Testis (tissue), 5 donors: ENCODE measurements at places on chromosomes 3 and 15.
A peak's percentile ranks its signal among the peaks of the same experiment; 100 is the strongest.

DNA sequence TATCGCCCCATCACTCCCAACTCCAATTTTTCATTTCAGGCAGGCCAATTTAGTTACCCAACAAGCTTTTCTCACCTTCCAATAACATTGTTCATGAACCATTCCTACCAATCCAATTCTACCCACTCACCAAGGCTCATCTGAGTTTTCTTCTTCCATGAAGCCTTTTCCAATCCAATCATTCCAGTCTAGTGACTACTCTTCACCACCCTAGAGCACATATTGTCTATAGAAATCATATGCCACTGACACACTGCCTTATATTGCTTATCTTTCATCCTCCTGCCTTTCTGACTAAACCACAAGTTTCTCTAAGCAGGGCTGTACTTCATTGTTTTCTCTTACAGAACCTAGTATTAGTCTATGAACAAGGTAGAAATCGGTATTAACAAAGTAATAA lies 11.4 kb downstream of the CCDC14 start:
- DNase-seq = no peak

DNA sequence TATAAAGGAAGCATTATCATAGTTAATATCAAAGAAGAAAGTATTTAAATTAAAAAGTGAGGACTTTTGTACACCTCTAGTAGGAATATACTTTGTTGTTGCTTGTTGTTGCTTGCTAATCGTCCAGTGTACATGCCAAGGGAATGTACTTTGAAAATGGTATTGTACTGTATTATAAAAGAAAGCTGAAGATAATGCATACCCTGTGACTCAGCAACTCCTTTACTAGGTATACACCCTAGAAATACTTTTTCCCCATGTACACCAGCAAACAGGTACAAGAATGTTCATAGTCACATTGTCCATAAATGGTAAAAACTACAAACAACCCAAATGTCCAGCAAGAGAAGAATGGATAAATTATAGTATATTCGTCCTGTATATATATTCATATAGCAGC lies 12.0 kb downstream of the TTBK2 start:
- DNase-seq = no peak

GRCh38 chr3:73107676-73108187 lies 46.3 kb downstream of the EBLN2 start:
- DNase-seq = no peak

GRCh38 chr3:50112462-50112861 lies 23.7 kb downstream of the RBM5 start:
- DNase-seq = no peak

DNA sequence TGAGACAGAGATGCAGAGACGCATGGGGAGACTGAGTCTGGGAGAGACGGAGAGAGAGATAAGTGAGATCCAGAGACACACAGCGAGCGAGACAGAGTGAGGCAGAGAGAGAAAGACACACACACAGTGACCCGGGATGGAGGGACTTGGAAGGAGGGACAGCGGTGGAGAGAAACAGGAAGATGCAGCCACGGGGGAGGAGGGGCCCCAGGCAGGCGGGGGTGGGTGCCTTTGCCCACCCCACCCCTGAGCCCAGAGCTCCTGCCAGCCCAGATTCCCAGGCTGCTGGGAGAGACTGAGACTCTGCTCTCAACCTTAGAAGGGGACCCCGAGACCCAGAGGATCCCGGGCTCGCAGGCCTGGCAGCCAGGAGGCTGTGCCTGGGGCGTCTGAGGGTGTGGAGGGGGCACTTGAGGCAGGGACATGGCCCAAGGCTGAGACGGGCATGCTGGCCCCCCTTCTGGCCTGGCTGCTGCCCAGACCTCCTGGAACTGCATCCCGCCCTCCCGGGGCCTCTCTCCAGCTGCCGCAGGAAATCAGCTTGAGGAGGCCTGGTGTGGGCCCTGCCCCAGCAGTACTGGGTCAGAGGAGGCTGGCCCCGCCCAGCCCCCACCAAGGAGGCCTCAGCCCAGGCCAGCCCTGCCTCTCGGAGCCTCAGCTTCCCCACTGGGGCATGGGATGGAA lies 18.1 kb downstream of the H1-8 start:
- DNase-seq = peak; percentile 74

GRCh38 chr15:73369154-73369694 lies 466 bp upstream of the HCN4 start:
- no peak for DNase-seq

GRCh38 chr3:31203960-31204795 lies 309.7 kb upstream of the GADL1 start:
- no peak for DNase-seq

GRCh38 chr15:92656089-92656488 lies 514 bp upstream of the FAM174B start:
- no peak for DNase-seq

GRCh38 chr3:12574131-12574530 lies 17.2 kb downstream of the MKRN2 start:
- no peak for DNase-seq

DNA sequence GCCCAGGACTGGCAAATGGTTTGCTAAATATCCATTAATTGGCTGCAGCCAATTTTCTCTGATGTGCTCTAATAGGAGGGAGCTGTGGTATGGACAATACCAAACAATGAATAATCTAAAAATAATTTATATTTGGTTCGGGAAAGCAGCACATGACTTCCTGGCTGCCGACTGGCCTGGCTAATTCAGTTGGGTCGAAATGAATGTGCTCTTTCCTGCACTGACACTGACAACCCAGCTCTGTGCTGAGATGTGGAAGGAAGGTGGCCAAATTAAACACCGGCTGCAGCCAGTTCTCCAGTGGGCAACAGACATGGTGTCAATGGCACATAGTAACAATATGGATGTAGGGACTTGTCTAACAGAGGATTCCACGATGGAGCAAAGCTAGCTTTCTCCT lies 21.1 kb upstream of the COLQ start:
- DNase-seq = no peak

- DNase-seq = peak; percentile 97
These were observed 18.8 kb upstream of the IQSEC1 start for GRCh38 chr3:13091898-13092611.

GRCh38 chr15:99320374-99321215 lies 69.3 kb downstream of the LRRC28 start:
- no peak for DNase-seq

DNA sequence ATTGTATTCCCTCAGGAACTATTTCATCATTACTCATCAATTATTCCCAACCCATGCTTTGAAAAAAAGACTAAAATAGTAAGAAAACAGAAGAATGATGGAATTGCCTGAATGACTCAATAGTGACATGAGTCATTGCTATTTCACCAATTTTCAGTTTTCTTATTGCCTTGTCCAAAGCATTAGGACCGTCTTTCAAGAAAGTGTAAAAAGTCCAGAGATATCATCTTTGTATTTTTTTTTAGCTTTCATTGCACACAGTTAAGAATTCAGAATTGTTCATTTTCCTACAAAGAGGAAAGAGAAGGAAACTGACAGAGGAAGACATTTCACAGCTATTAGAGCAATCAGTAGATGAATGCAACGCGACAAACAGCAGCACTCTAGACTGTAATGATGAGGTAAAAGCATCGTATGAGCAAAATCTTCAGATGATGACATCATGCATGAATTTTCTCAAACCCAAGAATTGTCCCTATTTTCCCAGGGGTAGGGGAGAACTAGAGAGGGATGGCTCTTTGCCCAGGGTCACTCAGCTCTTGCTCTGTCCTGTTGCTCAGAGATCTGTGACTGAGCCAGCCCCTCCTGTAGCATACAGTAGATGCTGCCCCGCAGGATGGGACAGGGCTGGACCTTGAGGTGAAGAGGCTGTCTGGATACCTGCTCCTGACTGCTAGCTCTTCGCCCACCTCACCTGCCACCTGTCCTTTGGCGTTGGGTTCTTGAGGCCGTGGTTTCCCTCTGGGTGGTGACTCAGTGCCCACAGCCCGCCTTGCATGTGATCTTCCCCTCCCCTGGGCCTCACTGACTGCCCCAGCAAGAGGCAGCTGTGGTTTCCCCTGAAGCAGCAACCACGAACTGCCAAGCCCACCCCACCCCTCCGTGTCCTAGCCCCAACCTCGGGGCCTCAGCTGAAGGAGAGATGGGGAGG lies 84.8 kb downstream of the PPCDC start:
- DNase-seq = no peak

- DNase-seq = peak; percentile 54
These were observed 316.8 kb upstream of the ATP10A start for GRCh38 chr15:26179906-26180305.

DNA sequence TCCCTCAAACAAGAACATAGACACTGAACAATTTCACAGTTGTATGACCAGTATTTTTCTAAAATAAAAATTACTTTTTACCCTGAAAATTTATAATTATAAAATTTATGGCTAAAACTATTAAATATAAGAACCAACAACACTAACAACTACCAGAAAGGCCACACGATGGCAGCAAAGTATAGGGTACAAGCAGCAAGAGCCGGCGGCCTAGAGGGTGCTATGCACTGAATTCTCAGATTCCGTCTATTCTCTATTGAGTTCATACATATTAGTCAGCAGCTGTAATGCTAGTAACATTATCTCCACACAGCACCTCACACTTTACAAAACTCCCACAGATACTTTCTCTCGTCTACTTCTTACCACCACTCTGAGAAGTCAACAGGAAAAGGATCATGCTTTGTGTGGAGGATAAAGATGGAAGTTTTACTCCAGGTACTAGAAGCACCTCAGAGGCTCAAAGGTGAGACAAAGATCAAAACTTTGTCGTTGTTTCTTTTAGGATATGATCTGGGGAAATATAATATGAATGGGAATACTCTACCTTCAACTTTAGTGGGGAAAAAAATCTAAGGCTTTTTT lies 160.5 kb downstream of the FGF12 start:
- peak; percentile 92 for DNase-seq

GRCh38 chr3:88133711-88134263 lies 16.0 kb upstream of the C3orf38 start:
- no peak for DNase-seq

DNA sequence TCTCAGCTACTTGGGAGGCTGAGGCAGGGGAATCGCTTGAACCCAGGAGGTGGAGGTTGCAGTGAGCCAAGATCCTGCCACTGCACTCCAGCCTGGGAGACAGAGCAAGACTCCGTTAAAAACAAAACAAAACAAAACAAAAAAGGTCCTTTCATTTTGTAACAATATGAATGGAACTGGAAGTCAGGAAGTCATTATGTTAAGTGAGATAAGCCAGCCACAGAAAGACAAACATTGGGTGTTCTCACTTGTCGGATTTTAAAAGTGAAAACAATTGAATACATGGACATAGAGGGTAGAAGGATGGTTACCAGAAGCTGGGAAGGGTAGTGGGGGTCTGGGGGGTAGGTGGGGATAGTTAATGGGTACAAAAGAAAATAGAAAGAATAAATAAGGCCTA lies 12.5 kb upstream of the B3GALNT1 start:
- DNase-seq = no peak

DNA sequence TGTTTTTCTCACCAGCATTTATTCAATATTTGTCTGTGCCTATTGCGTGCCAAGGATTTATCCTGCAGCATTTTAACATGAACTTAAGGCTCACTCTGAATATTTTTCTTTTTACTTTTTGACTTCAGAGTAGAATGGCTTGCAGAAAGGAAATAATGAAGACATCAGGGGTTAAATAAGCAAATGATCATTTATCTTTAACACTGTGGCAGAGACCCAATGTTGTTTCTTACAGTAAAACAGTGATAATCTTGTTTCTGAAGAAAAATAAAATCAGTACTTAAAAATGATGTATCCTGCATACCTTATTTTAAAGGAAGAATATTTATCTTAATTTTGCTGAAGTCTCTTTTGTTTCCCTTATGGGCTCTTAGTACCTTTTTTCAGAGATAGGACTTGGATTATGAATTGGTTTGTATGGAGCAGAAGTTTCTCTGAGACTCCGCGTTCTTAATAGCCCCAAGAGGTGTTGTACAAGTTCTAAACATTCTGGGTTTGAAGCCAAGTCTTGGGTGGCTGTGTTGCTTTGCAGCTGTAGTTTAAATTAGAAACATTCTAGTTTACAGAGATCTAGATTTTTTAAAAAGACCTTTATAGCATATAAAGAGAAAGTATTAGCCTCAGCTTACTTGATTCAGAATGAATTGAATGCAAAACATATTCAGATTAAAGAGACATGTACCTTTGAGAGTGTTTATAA lies 40.5 kb downstream of the COL6A6 start:
- DNase-seq = peak; percentile 21

DNA sequence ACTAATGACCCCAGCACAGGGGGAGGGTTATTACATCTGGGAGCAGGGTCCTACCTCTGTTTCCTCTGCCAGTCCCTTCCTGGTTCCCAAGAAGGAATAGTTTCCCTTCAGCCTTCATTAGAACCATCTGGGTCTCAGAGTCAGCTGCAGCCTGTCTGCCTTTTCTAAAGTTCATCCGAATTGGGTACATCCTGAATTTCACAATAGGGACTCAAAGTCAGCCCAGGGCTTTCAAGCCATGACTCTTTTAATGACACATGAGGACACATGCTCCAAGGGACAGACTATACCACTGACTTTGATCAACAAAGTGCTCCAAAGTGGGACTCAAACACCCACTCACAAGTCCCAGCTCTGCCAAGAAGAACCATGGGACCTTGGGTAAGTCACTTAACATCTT lies 12.7 kb upstream of the CRABP1 start:
- no peak for DNase-seq

GRCh38 chr15:39890621-39891020 lies 29.4 kb downstream of the GPR176 start:
- DNase-seq = no peak

DNA sequence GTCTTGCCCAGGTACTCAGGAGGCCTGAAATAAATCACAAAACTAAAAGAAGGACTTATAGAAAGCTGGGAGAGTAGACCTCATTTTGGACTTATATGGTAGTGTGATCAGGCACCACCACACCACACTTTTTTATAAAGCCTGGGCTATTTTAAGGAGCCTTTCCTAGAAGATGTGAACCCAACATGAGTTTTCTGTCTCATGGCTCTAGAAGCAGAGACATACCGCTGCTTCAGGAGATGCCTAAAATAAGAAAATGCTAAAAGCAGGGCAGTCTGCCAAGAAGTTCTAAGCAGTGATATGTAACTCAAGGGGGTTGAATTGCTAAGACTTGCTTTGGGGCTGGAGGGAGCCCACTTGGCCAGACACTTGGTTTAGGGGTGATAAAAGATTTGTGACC lies 49.6 kb downstream of the SUMF1 start:
- DNase-seq = no peak

GRCh38 chr3:159273608-159274007 lies 471.8 kb downstream of the MFSD1 start:
- DNase-seq = peak; percentile 54

- no peak for DNase-seq
These were observed 633 bp downstream of the THPO start for GRCh38 chr3:184377374-184377773.

DNA sequence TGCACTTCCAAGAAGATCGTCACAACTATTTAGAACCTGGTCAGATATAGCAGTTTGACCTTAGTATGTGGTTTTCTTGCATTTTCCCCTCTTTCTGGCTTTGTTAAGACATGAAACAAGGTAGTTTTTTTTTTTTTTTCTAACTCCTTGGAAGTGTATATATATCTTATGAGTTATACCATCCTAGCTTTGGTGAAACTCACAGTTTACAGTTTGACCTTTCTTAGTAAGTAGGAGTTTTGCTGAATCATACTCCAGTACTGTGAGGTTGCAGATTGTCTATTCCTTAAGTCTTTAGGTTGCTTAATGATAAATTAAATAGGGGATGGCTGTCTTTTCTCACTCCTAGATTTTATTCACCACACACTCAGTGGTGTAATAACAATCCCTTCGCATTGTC lies 325.0 kb downstream of the RBMS3 start:
- no peak for DNase-seq
